ENCODE measurements at places on chromosomes 1 and 21. TPM values are rescaled to one million over a fixed set of nuclear protein-coding genes. Genes with fewer than 3 reads are reported as not detected.

DNA sequence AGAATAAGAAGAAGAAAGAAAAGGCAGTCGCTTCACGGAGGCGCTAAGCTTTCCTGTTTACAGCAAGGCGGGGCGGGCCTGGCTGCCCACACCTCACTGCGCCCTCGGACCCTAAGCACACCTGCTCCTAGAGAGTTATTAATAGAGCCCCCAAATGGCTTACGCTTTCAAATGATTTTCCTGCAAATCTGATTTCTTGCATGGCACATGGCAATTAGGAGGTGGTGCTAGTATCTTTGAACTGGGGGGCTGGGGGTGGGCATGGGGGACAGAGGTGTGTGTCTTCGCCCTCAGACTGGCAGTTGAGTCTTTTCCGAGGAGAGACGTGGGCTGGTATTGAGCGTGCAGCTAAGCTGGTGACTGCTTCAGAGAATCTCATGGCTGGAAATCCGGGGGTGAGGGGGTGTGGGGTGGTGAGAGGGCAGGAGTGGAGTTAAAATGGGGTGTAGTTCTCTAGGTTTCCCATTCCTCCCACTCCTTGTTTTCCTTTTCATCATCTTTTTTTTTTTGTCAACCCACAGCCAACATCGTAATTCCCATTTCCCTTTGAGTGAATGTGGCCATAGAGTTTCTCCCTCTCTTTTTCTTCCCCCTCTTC lies 1.3 kb downstream of the S1PR1 start:
- DNase-seq = no peak

DNA sequence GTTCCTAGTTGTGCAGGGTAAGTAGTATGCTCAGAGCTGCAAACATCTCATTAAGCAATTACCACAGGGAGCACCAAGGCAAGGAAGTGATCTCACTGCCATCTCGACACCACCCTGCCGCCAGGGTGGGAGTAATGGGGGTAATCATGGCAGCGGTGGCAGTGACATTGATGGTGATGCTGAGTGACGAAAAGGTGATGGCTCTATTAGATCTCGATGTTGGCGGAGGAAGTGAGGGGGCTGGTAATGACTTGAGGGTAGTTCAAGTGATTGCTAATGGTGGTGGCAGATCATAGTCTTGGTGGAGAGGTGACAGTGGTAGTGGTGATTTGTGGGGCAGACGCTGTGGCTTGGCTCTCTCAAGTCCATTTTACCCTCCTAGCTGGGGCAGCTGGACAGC lies 25.4 kb upstream of the TENT5B start:
- no peak for DNase-seq

GRCh38 chr1:193285641-193286040 lies 99.2 kb upstream of the B3GALT2 start:
- no peak for DNase-seq

- DNase-seq = no peak
Measured at GRCh38 chr1:19232524-19232846, 18.8 kb downstream of the EMC1 start.

GRCh38 chr1:204062106-204062505 lies 10.8 kb upstream of the SOX13 start:
- DNase-seq = no peak

GRCh38 chr1:178609015-178609414 lies 96.1 kb downstream of the TEX35 start:
- no peak for DNase-seq

The GBP7 gene
- total RNA-seq = not detected

The AADACL4 gene
- total RNA-seq = not detected

DNA sequence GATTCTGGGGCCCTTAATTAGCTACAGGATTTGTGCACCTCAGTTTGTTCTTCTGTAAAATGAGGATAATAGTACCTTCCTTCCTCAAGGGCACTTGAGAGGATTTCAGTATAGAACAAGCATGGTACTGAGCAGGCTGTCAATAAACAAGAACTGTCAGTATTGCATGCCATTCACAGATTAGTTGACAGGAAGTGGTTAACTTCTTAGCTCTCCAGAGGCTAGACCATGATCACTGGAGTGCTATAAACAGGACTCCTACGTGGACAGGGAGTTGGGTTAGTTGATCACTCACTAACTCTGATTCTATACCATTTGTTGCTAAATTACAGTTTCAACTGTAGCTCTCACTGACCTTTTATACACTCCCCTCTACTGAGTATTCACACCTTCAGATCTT lies 126.2 kb upstream of the DAB1 start:
- no peak for DNase-seq

DNA sequence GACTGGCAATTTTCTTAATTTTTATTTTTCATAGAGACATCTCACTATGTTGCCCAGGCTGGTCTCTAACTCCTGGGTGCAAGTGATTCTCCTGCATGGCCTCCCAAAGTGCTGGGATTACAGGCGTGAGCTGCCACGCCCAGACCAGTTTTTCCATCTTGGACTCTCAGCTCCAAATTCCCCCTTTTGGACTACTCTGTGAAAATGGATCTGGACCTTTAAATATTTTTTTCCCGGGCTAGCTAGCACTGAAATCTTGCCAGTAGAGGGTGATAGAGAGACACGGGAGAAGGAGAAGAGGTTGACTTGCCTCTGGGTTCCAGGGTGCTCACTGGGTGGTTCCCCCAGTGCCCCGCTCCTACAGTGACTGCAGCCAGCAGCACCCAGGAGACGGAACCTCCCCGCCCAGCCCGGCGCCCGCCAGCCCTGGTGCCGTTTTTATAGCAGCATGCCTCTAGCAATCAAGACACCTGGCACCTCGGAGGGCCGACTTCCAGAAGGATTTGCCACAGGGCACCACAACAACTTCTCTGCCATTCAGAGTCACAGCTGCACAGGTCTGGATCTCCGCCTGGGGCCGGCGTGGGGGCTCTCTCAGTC lies 34.7 kb upstream of the SCCPDH start:
- DNase-seq = peak; percentile 58

GRCh38 chr21:29318354-29318753 lies 19.6 kb downstream of the BACH1 start:
- no peak for DNase-seq

- no peak for DNase-seq
Measured at GRCh38 chr1:7970246-7970645, 8.7 kb downstream of the PARK7 start.

DNA sequence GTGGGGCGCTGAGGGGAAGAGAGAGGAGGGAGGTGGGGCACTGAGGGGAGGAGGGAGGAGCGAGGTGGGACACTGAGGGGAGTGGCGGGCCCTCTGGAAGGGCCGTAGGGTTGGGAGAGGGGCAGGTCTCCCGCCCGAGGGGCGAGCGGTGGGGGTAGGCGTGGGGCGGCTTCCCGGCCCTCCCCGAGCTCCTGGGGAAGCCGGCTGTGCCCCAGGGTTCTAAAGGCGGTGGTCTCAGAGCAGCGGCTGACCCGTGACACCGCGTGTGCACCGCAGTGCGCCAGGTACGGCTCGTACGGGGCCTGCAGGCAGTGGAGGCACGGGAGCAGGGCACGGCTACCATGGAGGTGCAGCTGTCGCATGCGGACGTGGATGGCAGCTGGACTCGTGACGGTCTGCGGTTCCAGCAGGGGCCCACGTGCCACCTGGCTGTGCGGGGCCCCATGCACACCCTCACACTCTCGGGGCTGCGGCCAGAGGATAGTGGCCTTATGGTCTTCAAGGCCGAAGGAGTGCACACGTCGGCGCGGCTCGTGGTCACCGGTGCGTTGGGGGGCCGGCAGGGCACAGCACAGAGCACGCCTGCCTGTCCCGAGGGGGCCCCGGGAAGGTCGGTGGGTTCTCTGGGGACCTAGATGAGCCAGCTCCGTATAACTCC lies 68.5 kb downstream of the OBSCN start:
- no peak for DNase-seq

DNA sequence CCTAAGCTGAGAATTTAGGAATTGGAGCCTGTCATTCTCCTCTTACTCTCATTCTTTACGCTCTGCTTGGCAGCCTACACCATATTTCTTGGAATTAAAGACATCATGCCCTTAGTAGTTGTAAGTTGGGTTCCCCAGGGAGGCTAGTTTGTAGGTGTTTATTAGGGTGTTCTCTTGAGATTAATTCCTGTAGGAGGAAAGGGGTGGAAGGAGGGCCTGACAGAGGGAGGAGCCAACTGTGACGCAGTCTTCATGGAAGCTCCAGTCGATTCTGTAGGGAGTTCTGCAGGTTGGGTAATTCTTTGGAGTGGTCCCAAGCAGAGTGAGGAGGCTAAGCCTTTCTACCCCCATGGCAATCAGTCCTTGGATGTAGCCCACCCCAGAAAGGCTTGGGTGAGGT lies 111.4 kb downstream of the HHAT start:
- DNase-seq = no peak

The TRAPPC3 gene
- total RNA-seq = 55.3 TPM

The VWA5B1 gene
- 0.10 TPM for total RNA-seq

DNA sequence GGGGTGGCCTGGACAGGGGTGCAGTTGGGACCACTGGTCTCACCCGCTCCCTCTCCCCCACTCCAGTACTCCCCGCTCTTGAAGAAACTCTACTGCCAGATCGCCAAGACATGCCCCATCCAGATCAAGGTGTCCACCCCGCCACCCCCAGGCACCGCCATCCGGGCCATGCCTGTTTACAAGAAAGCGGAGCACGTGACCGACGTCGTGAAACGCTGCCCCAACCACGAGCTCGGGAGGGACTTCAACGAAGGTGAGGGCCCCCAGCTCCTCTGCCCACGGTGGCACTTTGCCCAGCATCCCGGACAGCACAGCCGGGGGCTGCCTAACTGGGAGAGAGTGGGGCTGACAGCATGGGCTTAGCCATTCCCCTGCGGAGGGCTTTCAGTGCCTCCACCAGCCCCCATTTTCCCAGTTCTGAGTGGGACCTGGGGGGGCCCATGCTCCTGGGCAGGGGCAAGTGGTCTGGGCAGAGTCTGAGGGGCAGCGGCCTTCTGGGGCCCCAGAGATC lies 30.2 kb upstream of the CCDC27 start:
- no peak for DNase-seq

GRCh38 chr1:93471911-93472310 lies 24.0 kb downstream of the FNBP1L start:
- DNase-seq = no peak

- DNase-seq = peak; percentile 21
Measured at GRCh38 chr1:53644496-53644895, 94.5 kb downstream of the GLIS1 start.
